ENCODE measurements at places on chromosomes 3 and 15. TPM values are rescaled to one million over a fixed set of nuclear protein-coding genes. Genes with fewer than 3 reads are reported as not detected.

DNA sequence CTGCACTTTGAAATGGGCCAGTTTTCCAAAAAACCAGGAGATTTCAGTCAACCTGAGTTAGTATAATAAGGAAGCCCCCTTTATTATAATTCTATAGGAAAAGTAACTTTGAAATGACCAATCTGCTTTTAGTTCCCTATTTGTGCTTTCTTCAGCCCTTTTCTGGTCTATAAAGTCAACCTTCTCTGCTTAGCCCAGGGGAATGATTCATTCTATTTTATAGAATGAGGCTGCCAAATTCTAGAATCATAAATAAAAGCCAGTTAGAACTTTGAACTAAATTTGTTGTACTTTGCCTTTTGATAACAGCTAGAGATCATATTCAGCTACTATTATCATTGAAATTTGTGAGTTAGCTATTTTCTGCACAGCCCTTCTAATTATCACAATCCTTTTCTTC, 24.7 kb downstream of the CIP2A start:
- H3K27me3 ChIP-seq = no peaks in the 10 kb centered on the region
- H3K36me3 ChIP-seq = peaks cover 17% of the 10 kb centered on the region
- H3K4me1 ChIP-seq = no peaks in the 10 kb centered on the region

GRCh38 chr3:54144284-54144683, 21.9 kb downstream of the CACNA2D3 start:
- no peaks in the 10 kb centered on the region for H3K36me3 ChIP-seq
- H3K4me3 ChIP-seq = no peak overlapping the region
- no peak for DNase-seq
- H3K4me1 ChIP-seq = no peaks in the 10 kb centered on the region
- H3K27ac ChIP-seq = no peak overlapping the region
- peaks cover 38% of the 10 kb centered on the region for H3K27me3 ChIP-seq

DNA sequence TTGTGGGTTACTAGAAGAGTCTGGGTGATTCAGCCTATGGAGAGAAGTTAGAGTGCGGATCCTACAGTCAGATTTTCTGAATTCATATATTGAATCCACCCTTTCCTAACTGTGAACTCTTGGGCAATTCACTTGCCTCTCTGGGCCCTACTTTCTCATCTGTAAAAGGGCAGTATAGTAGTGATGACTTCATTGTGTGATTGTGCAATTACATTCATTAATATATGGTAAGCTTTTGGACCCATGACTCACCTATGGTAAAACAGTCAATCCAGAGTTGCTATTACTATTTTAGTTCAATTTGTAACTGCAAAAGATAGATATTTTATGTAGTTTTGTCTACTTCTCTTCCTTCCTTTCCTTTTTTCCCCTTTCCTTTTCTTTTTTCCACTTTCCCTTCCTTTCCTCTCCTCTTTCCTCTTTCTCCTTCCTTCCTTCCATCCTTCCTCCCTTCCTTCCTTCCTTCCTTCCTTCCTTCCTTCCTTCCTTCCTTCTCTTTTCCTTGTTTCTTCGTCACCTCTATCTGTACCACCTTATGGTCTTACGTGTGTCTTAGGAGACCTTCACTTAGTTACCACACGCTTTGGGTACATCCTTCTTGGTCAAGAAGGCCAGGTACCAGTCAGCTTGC, 37.0 kb downstream of the GMNC start:
- no peaks in the 10 kb centered on the region for H3K4me1 ChIP-seq
- no peak for DNase-seq
- no peak overlapping the region for H3K27ac ChIP-seq
- no peaks in the 10 kb centered on the region for H3K36me3 ChIP-seq
- no peak overlapping the region for H3K4me3 ChIP-seq

GRCh38 chr15:94029495-94029894, 201.9 kb upstream of the MCTP2 start:
- no peak for DNase-seq
- peaks cover 30% of the 10 kb centered on the region for H3K4me1 ChIP-seq
- no peaks in the 10 kb centered on the region for H3K36me3 ChIP-seq
- H3K4me3 ChIP-seq = no peak overlapping the region
- peak overlapping the region; percentile 18 for H3K27ac ChIP-seq

DNA sequence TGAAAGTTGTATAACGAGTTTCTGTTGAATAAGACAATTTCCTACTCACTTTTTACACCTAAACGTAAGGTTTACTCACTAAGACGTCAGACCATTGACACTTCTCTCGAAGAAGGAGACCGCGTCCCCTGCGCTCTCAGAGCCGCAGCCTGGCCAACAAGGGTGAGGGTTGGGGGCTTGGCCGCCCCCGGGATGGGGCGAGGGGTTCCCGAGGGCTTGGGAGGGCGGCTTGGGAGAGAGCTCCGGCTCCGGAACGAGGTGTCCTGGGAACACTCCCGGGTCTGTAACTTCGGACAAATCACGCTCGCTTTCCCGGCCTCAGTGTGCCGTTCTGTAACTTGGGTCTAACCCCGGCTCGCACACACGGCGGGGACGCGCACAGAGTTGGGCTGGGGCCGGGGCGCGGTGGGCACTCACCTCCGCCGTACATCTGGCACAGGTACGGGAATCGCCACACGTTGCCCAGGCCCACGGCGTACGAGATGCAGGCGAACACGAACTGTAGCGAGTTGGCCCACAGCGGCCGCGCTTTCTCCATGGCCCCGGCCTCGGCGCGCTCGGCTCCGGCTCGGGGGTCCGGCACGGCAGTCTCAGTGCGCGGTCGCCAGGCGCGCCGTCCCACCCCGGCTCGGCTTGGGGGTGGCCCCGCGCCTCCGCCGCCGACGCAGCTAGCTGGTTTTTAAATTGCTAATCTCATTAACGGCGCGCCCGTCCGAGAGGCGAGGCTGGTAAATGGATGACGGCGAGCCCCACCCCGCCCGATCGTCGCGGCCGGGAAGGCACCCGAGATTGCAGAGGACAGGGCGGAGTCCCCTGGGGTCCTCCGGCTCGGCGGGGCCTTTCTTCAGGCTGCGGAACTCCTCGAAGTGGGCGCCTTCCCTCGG, at the start of gene SLC6A20:
Gene SLC6A20, minus strand, starts transcription at position 655 of the 884 bp plus-strand sequence. Its CDS starts 117 bp downstream, at position 538.
- H3K27me3 ChIP-seq = peaks cover 73% of the 10 kb centered on the region
- DNase-seq = peak; percentile 70
- H3K36me3 ChIP-seq = no peaks in the 10 kb centered on the region
- H3K4me1 ChIP-seq = peaks cover 14% of the 10 kb centered on the region
- H3K4me3 ChIP-seq = peak within 1 kb of the TSS; percentile 80

DNA sequence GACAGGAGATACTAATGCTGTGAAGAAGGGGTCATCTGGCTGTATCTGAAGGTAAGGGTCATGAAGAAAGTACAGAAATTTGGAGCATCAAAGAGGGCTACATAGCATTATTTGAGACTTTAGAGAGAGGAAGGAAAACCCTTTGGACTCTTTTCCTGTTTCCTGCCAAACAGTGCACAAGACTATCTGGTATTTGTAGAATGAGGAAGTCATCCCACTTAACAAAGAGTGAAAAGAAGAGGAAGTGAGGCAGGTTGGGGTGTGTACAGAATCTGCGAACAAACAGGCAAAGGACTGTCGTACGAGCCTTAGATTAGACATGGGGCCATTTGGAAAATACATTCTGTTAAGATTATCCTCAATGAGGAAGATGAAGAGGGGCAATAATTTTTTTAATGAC, 546.8 kb upstream of the EPHA6 start:
- no peak for DNase-seq
- no peak overlapping the region for H3K27ac ChIP-seq
- no peaks in the 10 kb centered on the region for H3K4me1 ChIP-seq
- H3K27me3 ChIP-seq = no peaks in the 10 kb centered on the region

GRCh38 chr3:104126864-104127553, 1239.7 kb upstream of the ALCAM start:
- no peaks in the 10 kb centered on the region for H3K4me1 ChIP-seq
- H3K4me3 ChIP-seq = no peak overlapping the region
- H3K27me3 ChIP-seq = no peaks in the 10 kb centered on the region
- H3K36me3 ChIP-seq = peaks cover 3% of the 10 kb centered on the region
- peak overlapping the region; percentile 18 for H3K27ac ChIP-seq

Gene CPN2
- not detected for total RNA-seq
